ENCODE measurements at places on chromosomes 2 and 18. TPM values are rescaled to one million over a fixed set of nuclear protein-coding genes. Genes with fewer than 3 reads are reported as not detected.

The SLC66A3 gene
- total RNA-seq, result 26.0 TPM

The TCF7L1 gene
- total RNA-seq, result 2.2 TPM

The KLHL41 gene
- 0.37 TPM for total RNA-seq

The TNFRSF11A gene
- total RNA-seq, result under 0.01 TPM

The CCDC74B gene
- 2.2 TPM for total RNA-seq

The DYSF gene
- 0.20 TPM for total RNA-seq

The CIB4 gene
- not detected for total RNA-seq

The RIT2 gene
- not detected for total RNA-seq

The AFTPH gene
- 25.4 TPM for total RNA-seq

All from subcutaneous preadipocyte (primary cell).